ENCODE measurements at places on chromosomes 7 and 10.

- no peak for DNase-seq
These were observed at the start of gene PAPSS2 for GRCh38 chr10:87659571-87660483. Gene PAPSS2, plus strand, starts transcription at chr10:87659878. Its CDS starts 104 bp downstream, at chr10:87659982.

DNA sequence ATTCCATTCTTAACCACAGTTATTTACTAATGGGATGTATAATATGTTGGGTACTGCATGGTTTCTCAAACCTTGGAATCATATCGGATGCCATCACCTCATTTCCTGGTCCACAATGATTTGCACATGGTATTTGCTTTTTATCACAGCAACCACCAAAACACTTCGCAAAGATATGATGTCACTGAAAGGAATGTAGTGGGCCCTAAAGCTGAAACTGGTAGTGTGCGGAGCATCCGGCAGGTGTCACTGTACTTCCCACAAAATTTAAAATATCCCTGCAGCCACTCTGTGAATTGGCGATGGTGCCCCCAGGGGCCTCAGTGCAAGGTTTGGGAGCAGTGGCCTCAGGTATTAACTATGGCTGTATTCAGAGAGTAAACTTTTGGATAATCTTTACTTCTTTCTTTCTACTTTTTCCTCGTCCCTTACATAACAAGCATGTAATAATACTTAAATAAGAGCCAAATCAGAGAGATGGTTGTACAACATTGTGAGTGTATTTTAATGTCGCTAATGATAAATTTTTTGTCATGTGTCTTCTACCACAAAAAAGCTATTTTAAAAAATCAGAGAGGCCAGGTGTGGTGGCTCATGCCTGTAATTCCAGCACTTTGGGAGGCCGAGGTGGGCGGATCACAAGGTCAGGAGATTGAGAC, 66.2 kb downstream of the FAM241B start:
- DNase-seq, result no peak

DNA sequence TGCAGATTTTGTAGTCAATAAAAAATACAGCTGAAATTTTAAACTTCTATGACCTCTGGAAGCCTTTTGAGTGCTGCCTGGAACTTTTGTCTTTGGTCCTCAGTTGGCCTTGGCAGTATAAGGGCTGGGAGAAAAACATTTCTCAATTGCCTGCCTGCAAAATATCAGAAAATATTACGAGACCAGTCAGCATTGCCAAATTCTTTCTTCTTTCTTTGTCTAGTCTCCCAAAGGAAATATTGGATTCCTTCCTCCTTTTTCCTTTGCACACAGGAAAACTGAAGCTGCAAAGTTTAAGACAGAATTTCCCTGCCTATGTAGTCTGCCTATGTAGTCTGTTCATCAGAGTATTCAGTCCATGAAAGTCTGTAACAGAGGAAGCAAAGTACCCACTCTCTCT, 95.9 kb downstream of the CHRM2 start:
- no peak for DNase-seq

GRCh38 chr10:102406815-102407214, 11.3 kb downstream of the NFKB2 start:
- no peak for DNase-seq

DNA sequence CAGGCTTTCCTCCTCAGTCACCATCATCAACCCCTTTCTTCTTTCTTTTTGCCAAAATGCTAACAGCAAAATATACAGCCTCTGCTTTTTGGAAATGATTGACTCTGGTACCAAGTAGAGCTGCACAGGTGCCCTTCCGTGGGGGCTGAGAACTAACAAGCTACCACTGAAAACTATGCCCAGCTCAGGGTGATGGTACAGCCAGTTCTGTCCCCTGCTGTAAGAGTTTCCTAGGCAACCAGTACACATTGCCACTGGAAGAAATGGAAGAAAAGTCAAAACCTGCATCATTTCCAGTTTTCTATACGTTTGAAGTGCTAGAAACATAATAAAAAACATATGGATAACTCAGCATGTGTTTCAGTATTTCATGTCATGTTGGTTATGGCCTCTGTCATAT, 297.5 kb downstream of the PRKG1 start:
- DNase-seq, result no peak

DNA sequence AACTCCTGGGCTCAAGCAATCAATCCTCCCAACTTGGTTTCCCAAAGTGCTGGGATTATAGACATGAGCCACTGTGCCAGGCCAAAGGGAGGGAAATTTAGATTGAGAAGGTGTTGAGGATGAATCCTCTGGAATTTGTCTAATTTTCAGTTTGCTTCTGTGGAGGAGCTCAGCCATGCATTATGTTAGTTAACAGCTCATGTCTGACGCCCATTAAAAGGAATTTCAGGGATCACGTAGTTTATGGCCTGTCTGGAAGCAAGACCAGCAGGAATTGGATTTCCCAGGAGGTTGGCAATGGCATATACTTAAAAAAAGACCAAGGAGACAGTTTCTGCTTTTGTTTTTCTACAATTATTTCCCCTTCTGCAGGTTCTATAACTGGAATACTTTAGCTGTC, 165.7 kb downstream of the OTUD1 start:
- DNase-seq, result no peak

DNA sequence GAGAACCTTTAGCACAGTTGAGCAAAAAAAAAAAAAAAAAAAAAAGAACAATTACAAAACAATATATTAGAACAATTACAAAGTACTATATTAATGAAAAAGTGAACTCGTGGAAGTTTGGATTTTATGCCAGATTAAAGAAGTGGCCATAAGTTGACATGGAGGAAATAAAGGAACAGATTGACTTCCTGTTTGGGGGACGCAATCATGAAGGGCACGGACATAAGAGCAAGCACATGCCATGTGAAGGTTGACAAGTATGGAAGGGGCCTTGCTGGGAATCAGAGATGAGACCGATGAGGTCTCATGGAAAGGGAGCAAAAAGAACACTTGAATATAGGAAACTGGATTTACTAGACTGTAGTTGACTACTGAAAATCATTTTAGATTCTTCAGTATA, 61.7 kb downstream of the ICA1 start:
- no peak for DNase-seq

GRCh38 chr7:46207931-46208634, 287.0 kb upstream of the IGFBP3 start:
- DNase-seq, result no peak

- no peak for DNase-seq
These were observed 27.7 kb downstream of the ALDH18A1 start for GRCh38 chr10:95628786-95629185.

DNA sequence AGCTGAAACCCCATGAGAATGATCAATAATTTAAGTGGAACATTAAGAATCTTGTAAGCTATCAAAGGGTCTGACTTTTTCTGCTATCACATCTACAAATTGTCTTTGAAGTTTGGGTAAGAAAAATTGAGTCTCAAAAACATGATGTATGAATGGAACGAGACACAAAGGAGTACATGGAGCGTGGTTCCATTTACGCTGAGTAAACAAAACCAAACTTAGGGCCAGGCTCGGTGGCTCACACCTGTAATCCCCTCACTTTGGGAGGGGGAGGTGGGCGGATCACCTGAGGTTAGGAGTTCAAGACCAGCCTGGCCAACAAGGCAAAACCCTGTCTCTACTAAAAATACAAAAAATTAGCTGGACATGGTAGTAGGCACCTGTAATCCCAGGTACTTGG, 24.3 kb downstream of the SMC3 start:
- no peak for DNase-seq

- DNase-seq, result no peak
These were observed 229.5 kb downstream of the PTEN start for GRCh38 chr10:88092973-88093372.

GRCh38 chr10:22342421-22342820, 2.9 kb upstream of the SPAG6 start:
- no peak for DNase-seq

- no peak for DNase-seq
These were observed 82.1 kb upstream of the SLC26A5 start for GRCh38 chr7:103528152-103528551.

DNA sequence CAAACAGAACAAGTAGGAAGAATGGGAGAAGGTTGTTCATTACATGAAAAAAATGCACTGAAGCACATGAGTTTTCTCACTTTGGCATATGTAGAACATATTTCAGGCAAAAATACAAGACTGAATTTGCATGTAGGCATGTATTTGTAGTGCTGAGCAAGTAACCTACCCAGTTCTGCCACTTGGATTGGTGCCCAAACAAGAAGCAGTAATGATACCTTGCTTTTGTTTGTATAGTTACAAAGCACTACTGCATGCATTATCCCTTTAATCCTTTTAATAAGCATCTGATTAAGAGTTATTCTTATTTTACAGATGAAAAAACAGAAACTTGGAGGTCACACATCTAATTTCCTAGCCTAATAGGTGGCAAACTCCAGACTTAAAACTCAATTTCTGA, 23.1 kb upstream of the CTTNBP2 start:
- no peak for DNase-seq

DNA sequence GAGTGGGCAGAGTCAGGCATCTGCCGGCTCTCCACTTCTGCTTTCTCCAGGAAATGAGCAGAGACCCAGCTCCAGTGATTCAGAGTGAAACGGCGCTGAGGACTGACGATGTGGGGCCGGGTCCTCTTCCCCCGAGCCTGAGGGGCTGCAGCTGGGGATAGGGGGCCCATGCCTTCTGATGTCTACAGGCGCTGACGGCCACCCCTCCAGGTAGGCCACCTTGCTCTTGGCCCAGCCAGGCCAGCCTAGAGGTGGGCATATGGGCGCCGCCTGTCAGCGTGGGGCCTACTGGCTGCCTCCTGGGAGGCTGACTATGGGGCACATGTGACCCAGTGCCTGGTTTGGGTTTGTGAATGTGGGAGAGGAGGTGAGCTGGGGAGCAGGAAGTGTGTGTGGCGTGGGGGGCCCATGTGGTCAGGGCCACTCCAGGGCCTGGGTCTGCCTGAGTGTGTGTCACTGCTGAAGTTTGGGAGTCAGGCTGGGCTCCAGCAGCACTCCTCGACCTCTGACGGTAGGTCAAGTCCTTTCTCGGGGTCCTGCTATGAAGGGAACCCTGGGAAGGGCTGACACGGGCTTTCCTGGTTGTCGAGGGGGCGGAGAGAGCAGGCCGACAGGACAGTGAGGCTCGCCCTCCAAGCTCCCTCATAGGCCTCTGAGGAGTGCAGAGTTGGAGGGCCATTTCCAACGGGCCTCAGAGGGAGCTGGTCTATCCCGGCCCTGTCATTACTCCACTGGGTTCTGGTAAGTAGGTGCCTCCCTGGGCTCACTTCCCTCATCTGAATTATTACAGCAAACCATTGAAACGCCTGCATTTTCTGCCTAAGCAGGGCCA, at the start of gene WDFY4:
WDFY4 (plus strand) TSS at position 82 of the 832 bp plus-strand sequence. CDS start 24,860 bp downstream, outside the sequence.
- no peak for DNase-seq

GRCh38 chr10:47028466-47028865, 117.2 kb downstream of the PTPN20 start:
- DNase-seq, result no peak

DNA sequence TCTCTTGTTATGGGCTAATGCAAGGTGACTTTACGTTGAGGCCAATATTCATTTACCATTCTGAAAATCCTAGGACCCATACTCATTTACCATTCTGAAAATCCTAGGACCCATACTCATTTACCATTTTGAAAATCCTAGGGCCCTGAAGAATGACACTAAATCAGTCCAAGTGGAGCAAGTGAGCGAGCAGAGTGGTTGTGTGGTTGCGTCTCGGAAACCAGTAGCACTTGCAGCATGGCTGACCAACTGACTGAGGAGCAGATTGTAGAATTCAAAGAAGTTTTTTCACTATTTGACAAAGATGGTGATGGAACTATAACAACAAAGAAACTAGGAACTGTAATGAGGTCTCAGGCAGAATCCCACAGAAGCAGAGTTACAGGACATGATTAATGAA, 6.9 kb downstream of the SAR1A start:
- DNase-seq, result no peak

- no peak for DNase-seq
These were observed 866.9 kb downstream of the LRMDA start for GRCh38 chr10:76298329-76298728.

- DNase-seq, result no peak
These were observed 21.6 kb upstream of the UTF1 start for GRCh38 chr10:133208466-133208865.

GRCh38 chr7:19104811-19105210, 12.6 kb downstream of the TWIST1 start:
- no peak for DNase-seq

- no peak for DNase-seq
These were observed 1.6 kb downstream of the CDK14 start for GRCh38 chr7:90597563-90598253.

GRCh38 chr7:51162724-51163329, 153.8 kb downstream of the COBL start:
- peak; percentile 58 for DNase-seq

- DNase-seq, result no peak
These were observed 535.1 kb downstream of the INHBA start for GRCh38 chr7:41167836-41168235.

GRCh38 chr10:128843972-128844371, 623.1 kb upstream of the MGMT start:
- DNase-seq, result peak; percentile 1

All from NCI-H524 treated with DMSO at 0.1 percent for 48 hours (cell line).